ENCODE measurements at places on chromosomes 16 and 17.

DNA sequence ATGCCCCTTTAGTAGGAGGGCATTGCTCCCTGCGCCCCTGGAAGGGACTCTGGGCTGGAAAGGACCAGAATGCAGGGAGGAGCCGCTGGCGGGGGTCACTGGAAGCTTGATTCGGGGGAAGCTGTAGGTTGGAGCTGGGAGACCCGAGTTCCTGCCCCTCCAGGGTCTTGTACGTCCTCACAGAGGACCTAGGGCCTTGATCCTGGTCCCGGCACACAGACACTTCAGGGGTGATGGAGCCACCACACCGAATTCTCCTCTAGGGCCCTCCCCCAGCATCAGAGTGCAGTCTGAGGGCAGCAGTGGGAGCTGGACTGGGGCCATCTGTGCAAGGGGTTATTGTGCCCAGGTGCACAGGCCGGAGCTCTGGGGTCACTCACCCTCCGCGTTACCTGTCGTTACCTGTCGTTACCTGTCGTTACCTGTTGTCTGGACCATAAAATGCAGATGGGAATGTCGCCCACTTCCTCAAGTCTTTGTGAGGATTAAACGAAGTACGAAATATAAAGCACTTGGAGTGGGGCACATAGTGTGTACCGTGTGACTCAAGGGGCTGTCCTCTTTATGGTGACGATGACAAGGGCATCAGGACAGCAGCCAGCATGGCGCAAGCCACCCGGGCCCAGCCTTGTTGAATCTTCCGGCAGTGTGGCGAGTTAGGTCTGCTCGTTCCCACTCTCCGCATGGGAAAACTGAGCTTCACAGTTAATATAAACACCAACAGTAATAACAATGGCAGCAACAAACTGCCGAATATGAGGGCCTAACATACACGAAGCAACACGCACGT, 48.6 kb downstream of the CMIP start:
- no peak for DNase-seq

GRCh38 chr17:29723278-29724047, 100.8 kb upstream of the CORO6 start:
- no peak for DNase-seq

DNA sequence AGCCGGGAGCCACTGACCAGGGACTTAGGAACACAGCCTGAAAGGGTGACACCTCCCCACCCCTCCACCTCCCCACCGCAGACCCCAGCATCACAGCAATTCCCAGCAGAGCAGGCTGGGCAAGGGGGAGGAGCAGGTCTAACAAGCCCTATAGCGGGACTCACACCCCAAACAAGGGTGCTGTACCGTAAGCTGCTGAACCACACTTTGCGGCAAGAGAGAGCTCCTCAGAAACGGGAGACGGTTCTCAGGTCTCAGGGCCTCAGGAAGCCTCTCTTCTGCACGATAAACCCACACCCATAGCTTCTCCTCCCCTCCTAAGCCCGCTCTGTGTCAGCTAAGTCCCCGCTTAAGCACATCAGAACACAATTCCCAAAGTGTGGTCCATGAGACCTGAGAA, 11.7 kb upstream of the COTL1 start:
- DNase-seq = no peak

GRCh38 chr16:65521633-65522328, 399.9 kb upstream of the CDH11 start:
- DNase-seq = no peak

- DNase-seq = no peak
Measured at GRCh38 chr16:20844588-20844987, 38.3 kb downstream of the REXO5 start.

- no peak for DNase-seq
Measured at GRCh38 chr17:74772053-74772452, 4.1 kb downstream of the NAT9 start.

DNA sequence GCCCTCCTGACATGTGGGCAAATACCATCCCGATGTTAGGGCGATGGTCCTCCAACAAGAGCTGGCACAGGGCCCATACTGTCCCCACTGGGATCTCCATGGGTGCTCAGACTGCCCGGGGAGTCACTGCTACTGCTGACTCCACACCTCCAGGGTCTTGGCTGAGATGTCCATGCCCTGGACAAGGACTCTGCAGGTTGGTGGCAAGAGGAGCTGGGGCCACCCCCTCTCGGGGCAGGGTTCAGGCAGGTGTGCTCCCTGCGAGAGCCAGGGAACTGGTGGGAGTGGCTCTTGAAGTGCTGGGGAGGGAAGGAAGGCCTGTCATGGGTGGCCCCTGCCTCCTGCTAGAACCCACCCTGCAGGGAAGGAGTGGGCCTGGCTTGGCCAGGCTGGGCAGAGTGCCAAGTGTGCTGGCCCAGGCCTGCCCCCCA, 6.4 kb downstream of the CASKIN2 start:
- no peak for DNase-seq
